GOT3 (cell line): ENCODE measurements at places on chromosomes 12 and 14.

GRCh38 chr14:58914279-58914855, 274.1 kb upstream of the DAAM1 start:
- no peak for DNase-seq

- DNase-seq, result no peak
Observed at GRCh38 chr14:64502887-64503433, 678 bp downstream of the ZBTB25 start.

- DNase-seq, result no peak
Observed at GRCh38 chr12:94055528-94055927, 92.8 kb upstream of the PLXNC1 start.

GRCh38 chr12:38662829-38663228, 242.6 kb downstream of the CPNE8 start:
- no peak for DNase-seq

DNA sequence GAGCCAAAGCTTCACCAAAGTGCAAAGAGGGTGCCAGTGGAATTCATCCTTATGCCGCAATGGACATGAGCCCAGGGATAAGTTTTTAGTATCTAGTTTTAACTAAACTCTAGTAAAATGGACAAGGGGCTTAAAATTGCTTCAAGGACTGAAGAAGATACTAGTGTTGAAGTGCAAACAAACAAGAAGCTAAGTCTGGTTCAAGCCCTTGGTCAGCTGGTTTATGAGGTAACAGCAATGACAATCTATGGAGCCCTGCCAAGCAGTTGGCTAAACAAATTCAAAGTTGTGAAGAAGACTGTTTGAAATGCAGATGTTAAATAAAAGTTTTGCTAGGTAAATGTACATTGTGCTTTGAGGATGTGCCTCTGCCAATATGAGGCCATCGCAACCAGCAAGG, 209.4 kb downstream of the KTN1 start:
- no peak for DNase-seq
